ENCODE measurements at places on chromosomes 3 and 15.

DNA sequence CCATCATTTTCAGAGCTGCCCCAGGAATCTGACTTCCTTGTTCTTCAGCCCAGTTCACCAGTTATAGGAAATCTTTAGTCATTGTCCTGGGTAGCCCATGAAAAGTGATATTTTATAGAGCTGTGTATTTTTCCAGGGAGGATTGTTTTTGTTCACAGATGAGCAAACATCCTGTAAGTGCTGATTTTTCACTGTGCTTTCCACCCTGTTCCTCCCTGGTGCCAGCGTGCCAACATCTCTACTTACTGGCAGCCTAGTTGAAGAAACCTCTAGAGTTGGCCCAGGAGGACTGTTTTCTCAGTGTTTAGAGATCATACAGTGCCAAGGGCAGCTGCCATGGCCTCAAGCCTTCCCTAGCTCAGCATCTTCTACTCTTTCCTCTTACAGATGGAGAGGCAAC is 41.3 kb downstream of the ST6GAL1 start:
- no peak for DNase-seq

DNA sequence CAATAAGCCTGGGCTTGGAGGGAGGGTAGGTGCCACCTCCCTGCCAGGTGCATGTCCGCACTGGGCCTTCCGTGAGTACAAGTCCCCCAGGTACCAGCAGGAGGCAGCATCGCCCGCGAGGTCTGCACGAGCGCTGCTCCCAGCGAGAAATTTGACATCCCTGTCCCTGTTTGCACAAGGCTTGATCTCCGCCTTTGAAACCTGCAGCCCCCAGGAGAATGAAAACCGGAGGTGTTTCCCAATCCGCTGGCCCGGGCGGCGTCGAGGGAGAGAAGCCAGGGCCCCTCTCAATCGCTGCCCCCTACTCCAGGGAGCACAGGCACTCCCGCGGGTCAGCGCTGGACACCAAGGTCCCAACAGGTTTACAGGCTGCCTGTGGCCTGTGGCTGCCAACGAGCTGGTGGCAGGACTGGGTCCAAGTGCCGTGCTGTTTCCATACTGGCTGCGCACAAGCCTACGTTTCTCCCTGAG is 961 bp downstream of the HAPLN3 start:
- peak; percentile 65 for DNase-seq

DNA sequence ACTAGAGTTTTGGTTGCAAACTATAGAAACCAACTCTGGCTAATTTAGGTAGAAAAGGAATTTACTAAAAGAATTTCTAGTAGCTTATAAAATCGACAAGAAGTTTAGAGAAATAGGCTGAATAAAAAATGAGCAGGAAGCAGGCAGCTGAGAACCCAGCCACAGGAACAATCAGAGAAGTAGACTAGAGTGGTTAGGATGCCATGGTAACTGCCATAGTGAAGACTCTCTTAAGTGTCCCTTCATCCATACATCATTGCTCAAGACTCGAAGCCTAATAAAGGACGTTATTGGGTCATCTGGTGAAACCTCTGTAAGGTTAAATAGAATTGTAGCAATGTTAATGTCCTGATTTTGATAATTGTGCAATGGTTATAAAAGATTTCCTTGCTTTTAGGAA is 13.8 kb downstream of the AVEN start:
- DNase-seq = no peak

- DNase-seq = no peak
Observed at GRCh38 chr15:97903971-97904572, 56.4 kb upstream of the ARRDC4 start.

- no peak for DNase-seq
Observed at GRCh38 chr3:28103861-28104260, 137.6 kb upstream of the CMC1 start.

GRCh38 chr3:190076136-190076535 is 44.6 kb downstream of the P3H2 start:
- no peak for DNase-seq

GRCh38 chr3:23859012-23859743 is 53.4 kb downstream of the UBE2E1 start:
- no peak for DNase-seq

- no peak for DNase-seq
Observed at GRCh38 chr3:71066356-71066755, 517.2 kb downstream of the FOXP1 start.

DNA sequence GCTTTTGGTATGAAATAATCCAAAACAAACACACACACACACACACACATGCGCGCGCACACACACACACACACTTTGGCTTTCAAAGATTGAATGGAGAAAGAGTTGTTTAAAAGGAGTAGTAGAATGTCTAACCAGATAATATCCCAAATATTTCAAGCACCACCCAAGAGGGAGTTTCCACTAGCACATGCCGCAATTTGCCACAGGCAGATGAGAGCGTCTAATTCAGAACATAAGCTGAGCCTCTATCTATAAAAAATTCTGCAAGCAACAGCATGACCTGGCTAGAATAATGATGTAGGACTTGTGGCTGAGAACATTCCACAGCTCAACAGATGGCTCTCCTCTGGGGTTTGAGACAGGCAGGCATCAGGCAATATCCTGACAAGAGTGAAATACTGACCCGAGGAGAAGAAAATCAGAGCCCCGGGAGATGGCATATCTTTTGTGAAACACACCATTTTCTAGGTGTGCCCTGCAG is 302.5 kb upstream of the GADL1 start:
- no peak for DNase-seq

DNA sequence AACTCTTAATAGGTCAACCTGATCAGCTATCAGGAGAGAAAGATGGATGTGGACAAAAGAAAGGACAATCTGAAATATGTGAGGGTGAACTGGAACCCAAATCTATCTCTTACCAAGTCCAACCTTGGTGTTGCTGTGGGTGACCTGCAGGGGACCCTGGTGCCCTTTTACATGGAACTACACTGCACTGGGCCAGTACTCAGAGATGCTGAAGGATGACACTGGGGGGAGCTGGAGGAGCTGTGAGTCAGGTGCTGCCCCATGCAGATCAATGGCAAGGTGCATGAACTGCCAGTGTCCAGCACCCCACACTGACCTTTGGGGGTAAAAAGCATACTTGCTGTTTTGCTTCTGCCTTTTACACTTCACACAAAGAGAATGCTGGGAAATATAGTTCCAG is 55.6 kb upstream of the TBC1D5 start:
- DNase-seq = no peak

- DNase-seq = no peak
Observed at GRCh38 chr15:92897620-92898019, 2.5 kb upstream of the CHD2 start.

DNA sequence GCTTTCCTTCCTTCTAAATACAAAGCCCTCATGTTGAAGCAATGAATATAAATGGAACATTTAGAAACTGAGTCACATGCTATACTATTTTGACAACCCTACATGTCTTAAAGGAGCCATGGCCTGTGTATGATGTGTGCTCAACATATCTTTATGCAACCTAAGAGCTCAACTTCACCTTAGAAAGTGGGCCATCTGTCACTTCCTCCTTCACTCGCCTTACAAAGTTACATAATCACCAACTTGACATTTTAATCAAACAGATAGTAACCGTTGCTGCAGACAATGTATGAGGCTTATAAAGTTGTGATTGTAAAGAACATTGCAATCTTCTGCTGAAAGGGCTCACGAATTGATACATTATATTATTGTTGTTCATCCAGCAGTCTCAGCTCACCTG is 163.6 kb downstream of the SERPINI1 start:
- no peak for DNase-seq

DNA sequence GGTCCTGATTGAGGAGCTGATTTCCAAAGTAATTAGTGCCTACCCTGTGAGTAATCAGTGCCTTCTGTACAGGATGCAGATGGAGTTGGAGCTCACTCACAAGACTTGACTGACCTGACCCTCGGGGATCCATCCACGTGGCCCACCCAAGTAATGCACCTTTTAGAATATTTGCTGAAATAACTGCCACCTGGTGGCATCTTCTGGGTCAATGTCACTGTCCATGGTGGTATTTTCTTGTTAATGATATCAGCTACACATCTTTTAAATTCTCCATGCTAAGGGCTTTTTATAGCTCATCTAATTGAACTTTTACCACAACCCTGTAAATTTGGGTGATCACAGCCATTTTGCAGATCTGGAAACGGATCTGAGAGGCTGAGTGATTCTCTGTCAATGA is 74.3 kb upstream of the ANKRD34C start:
- no peak for DNase-seq

DNA sequence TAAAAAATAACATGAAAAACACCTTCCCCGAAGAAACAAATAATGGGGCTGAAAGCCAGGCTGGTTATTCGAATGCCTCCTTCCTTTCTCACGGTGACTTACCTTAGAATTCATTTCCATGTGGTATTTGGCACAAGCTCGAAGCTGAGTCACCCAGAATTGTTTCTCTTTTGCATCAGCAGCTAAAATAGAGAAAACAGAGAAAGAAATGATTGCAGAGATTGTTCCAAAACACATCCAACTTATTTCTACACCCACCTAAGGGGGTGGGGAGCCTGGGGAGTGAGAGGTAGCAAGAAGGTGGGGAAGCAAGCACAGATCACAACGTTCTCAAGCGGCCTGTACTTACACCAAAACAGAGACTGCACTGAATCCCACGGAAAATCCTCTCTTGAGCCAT is 104.7 kb downstream of the OSBPL10 start:
- no peak for DNase-seq

DNA sequence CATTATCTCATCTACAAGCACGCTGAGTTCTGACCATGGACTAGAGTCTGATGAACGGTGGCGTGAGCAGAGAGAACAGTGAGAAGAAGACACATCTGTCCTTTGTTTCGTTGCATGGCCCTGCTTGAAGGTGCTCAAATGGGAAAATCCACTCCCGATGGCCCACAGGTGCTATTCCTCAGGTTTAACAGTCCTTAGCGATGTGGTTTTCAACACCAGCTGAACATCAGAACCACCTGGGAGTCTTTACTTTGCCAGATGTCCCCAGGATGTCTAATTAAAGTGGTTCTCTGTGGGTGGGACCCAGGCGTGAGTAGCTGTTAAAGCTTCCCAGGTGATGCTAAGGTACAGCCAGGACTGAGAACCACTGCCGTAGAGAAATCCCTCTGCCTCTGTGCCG is 13.0 kb downstream of the ADAMTS17 start:
- DNase-seq = no peak

- no peak for DNase-seq
Observed at GRCh38 chr3:102532901-102533300, 98.1 kb downstream of the ZPLD1 start.

Measured in stimulated activated CD8-positive, alpha-beta memory T cell treated with anti-CD3 and anti-CD28 coated beads, Interleukin-2, amount 100 ng/mL, for 1 hour (primary cell).